ENCODE measurements at places on chromosomes 13 and 19.
A peak's percentile ranks its signal among the peaks of the same experiment; 100 is the strongest.

DNA sequence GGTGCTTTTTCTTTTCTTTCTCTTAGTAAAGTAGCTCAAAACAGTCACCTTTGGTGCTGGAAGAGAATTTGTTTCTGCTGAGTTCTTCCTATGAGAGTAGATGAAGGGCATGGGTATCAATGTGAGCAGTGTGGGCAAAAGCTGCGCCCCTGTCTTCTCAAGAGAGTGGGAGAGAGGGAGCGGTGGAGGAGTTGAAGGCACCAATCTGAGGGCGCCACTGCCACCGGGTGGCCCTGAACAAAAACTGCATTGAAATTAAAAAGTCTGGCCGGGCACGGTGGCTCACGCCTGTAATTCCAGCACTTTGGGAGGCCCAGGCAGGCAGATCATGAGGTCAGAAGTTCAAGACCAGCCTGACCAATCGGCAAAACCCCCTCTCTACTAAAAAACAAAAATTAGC lies 28.7 kb upstream of the EPHX3 start:
- DNase-seq: no peak

DNA sequence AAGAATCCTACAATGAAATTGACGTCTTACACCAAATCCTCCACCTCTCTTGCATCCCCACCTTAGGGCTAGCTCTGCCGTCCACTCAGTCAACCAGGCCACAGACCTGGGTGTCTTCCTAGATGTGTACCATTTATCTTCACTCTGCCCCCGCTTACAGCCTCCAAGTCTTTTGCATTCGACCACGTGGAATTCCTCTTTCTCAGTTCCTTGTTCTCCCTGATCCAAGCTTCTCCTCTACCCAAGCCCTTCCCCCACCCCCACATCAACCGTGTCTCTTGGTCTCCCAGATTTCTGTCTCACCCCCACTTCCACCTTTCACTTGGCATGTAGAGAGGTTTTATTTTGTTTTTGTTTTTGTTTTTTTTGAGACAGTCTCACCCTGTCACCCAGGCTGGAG lies 1.2 kb upstream of the DMWD start:
- no peak for DNase-seq

DNA sequence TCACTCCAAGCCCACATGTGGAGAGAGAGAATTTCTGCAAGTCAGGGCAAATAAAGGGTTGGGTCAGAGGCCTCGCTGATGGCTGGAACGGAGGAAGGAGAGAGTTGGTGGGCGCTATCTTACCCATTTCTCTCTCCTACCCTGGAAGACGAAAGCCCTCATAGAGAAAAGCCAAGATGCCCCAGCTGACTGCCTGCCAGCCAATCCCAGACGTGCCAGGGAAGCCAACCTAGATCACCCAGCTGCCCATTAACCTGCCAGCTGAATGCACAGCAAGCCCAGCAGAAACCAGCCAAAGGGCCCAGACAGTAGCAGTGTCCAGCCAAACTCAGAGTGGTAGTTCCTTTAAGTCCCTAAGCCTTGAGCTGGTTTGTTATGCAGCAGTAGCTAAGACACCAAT lies 167.0 kb upstream of the ZNF507 start:
- DNase-seq: no peak

DNA sequence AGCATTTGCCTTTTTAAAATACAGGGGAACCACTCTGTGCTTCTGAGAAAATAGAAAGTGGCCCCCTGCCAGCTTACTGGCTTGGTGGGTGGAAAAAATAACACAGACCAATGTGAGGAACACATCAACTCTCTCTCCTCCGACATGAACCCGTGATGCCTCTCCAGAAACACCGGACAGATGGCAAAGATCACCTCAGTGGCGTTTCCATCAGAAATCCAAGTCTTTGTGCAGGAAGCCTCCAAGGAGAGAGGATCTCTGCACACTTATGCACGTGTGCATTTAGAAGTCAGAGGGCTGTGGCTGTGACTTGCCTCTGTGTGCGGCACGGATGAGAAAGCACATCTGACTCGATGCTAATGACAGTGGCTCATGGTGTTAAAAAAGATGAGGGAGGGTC lies 112.3 kb upstream of the KLF12 start:
- DNase-seq: peak; percentile 12

DNA sequence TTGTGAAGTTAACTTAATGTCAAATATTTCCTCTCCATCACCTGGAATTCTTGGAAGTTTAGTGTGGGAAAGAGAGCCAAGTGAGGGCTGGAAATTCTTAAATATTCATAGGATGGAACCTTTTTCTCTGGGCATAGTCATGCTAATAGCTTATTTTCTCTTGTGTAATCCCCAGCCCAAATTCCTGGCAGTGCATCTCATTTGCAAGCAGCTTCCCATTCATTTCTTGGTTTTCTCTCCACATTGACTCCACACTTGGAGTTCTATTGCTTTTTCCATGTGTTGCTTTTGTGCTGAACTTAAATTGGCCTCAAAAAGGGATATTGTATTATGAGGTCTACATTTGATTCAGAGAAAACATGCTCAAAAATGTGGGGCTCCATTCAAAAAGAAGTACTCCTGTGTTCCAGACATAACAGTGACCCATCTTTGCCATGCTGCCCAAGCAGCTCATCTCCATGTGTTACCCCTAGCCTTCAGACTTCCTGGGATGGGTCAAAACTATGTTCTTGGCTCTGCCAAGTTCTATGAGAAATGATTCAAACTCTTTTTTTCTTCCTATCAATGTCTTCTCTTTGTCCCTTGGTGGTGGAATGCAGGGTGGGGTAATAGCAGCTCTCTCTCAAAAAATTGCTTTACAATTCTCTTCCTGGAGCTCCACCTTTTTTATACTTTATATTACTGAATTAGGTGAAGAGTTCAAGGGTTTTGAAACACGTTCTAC lies 2471.5 kb downstream of the PCDH9 start:
- no peak for DNase-seq

DNA sequence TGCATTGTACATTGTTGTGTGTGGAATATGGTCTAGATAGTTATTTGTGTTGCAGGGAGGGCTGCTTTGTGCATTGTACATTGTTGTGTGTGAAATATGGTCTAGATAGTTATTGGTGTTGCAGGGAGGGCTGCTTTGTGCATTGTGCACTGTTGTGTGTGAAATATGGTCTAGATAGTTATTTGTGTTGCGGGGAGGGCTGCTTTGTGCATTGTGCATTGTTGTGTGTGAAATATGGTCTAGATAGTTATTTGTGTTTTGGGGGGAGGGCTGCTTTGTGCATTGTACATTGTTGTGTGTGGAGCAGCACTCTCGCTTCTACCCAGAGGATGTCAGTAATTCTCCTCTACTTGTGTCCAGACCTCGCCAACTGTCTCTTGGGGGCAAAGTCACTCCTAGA lies 36.3 kb upstream of the ZNF835 start:
- no peak for DNase-seq

- DNase-seq: no peak
Measured at GRCh38 chr13:64453831-64454230, 2776.3 kb downstream of the PCDH9 start.

- no peak for DNase-seq
Measured at GRCh38 chr19:46289724-46290619, 6.9 kb upstream of the HIF3A start.

DNA sequence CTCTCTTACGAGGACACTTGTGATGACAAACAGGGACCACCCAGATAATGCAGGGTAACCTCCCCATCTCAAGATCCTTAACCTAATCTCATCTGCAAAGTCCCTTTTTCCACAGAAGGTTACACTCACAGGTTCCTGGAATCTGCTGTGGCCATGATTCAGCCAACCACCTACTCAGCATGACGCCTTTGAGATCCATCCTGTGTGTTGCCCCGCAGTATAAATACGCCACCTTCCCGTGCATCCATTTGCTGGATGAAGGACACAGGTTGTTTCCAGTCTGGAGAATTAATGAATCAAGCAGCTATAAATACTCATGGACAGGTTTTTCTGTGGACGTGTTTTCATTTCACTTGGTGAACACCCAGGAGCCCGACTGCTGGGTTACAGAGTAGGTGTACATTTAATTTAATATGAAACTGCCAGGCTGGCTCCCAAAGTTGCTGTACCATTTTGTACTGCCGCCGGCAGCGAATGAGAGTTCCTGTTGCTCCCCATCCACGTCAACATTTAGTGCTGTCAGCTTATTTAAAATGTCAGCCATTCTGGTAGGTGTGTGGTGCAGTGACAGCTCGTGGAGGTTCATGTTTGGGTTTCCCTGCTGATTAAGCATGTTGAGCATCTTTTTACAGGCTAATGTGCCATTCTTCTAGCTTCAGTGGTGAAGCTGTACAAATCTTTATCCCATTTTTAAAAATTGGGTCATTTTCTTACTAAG lies 40.2 kb downstream of the ELL start:
- DNase-seq: no peak

GRCh38 chr19:8463365-8463764 lies 18.6 kb downstream of the HNRNPM start:
- DNase-seq: no peak

DNA sequence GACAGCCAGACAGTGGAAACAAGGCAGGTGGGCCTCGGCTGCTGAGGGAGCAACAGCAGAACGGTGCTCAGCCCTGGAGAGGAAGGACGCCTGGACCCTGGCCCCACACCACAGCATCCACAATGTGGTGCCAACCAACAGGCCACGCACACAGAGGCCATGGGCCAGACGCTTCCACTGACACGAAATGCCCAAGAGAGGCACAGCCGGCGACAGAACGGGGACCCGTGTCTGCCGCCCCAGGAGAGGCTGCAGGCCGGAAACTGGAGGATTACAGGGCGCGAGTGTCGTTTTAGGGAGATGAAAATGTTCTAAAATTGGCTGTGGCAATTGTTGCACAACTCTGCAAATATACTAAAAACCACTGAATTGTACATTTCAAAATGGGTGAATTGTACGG lies 69.7 kb downstream of the RASA3 start:
- no peak for DNase-seq

DNA sequence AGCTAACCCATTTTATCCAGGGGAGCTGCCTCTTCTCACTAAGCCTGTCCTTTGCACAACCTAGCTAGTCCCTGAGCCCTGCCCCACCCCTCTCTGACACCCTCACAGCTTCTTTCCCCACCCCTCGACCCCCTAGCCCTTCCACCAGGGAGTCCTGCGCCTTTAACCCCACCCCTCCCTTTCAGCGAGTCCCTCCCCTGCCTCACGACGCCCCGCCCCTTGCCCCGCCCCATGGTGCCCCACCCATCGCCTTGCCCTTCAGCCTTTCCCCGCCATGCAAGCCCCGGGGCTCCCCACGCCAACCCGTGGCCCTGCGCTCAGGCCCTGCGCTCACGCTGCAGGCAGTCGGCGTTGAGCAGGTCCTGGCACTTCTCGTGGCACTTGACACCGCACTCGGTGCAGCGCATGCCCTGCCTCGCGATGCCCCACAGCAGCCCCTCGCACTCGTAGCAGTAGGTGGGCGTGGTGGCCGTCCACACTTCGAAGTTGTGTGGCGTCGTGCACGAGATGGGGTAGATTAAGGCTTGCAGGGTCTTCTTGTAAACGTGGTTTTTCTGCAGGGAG lies 40.0 kb downstream of the UNC13A start:
- DNase-seq: no peak

- DNase-seq: no peak
Measured at GRCh38 chr13:91825516-91825915, 427.1 kb downstream of the GPC5 start.

GRCh38 chr19:44683434-44684210 lies 12.3 kb downstream of the CEACAM19 start:
- DNase-seq: no peak

- DNase-seq: peak; percentile 79
Measured at GRCh38 chr19:48290771-48291488, 21.0 kb downstream of the ZNF114 start.

DNA sequence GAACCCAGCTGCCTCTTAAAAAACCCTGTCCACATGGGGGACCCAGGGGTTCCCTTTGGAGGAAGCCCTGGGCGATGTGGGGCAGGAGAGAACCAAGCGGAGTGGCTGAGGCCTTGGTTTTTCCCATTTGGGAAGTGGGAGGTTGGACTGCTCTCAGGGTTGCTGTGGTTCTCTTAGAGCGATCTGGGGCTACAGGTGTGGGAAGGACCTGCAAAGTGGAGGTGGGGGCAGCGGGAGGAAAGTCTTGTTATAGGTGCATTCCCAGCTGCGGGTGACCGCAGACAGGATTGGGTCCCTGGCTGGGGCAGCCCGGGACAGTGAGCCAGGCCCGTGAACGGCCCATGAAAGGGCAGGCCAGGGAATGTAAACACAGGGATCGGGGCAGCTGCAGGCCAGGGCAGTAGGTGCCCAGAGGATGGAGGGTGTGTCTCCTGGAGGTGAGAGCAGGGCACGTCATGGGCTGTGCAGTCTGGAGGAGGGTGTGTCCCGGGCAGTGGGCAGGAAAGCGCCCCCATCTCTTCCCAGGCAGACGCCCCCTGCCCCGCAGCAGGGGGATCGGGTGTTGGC lies 814 bp downstream of the SLC25A23 start:
- DNase-seq: no peak

- no peak for DNase-seq
Measured at GRCh38 chr19:8506402-8506957, 4.0 kb upstream of the PRAM1 start.

GRCh38 chr19:12752056-12752781 lies 628 bp downstream of the BEST2 start:
- no peak for DNase-seq

- no peak for DNase-seq
Measured at GRCh38 chr13:19960653-19960976, 2.1 kb downstream of the ZMYM2 start.

Data from left kidney (tissue), 8 donors.